ENCODE measurements at places on chromosomes 7 and 10. TPM values are rescaled to one million over a fixed set of nuclear protein-coding genes. Genes with fewer than 3 reads are reported as not detected.

GRCh38 chr10:44685220-44685619, 225.9 kb upstream of the TMEM72 start:
- no peaks in the 10 kb centered on the region for H3K36me3 ChIP-seq
- DNase-seq, result no peak
- no peaks in the 10 kb centered on the region for H3K27me3 ChIP-seq
- H3K27ac ChIP-seq, result no peak overlapping the region
- H3K4me1 ChIP-seq, result no peaks in the 10 kb centered on the region
- no peak overlapping the region for H3K4me3 ChIP-seq

- H3K36me3 ChIP-seq, result no peaks in the 10 kb centered on the region
- no peak overlapping the region for H3K4me3 ChIP-seq
Measured at GRCh38 chr10:83816942-83817341, 322.4 kb upstream of the GHITM start.

DNA sequence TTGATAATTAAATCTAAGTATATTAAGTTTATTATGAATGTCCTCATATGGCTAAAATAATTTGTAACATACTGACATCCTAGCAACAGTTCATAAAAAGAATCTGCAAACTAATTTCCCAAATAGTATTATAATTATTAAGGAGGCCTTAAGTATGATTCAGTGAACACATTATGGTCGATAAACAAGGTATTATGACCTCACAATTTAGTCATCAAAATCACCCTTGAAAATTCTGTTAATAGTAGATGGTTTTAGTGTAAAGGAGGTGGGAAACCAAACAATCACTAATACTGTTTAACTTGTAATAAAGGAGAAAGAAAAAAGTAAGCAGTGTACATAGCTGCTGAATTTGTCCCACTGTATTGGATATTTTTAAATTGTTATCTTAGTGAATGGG, 2.1 kb downstream of the ETV1 start:
- H3K27me3 ChIP-seq, result no peaks in the 10 kb centered on the region
- no peaks in the 10 kb centered on the region for H3K36me3 ChIP-seq
- no peak overlapping the region for H3K4me3 ChIP-seq
- no peak for DNase-seq
- H3K27ac ChIP-seq, result no peak overlapping the region
- H3K4me1 ChIP-seq, result peaks cover 11% of the 10 kb centered on the region

- no peak overlapping the region for H3K27ac ChIP-seq
- no peaks in the 10 kb centered on the region for H3K4me1 ChIP-seq
- no peak overlapping the region for H3K4me3 ChIP-seq
Measured at GRCh38 chr7:111844904-111845671, 282.8 kb upstream of the IMMP2L start.

GRCh38 chr7:83778073-83778443, 129.1 kb upstream of the SEMA3E start:
- no peak overlapping the region for H3K4me3 ChIP-seq
- H3K27me3 ChIP-seq, result no peaks in the 10 kb centered on the region
- H3K4me1 ChIP-seq, result no peaks in the 10 kb centered on the region
- H3K27ac ChIP-seq, result no peak overlapping the region

Gene HOXA3
- total RNA-seq, result 7.0 TPM

GRCh38 chr7:90903841-90904240, 307.7 kb downstream of the CDK14 start:
- no peaks in the 10 kb centered on the region for H3K36me3 ChIP-seq
- no peaks in the 10 kb centered on the region for H3K4me1 ChIP-seq
- no peak for DNase-seq
- no peak overlapping the region for H3K4me3 ChIP-seq
- H3K27ac ChIP-seq, result no peak overlapping the region
